Stomach (tissue), 19 donors: ENCODE measurements at places on chromosomes 4 and X.

DNA sequence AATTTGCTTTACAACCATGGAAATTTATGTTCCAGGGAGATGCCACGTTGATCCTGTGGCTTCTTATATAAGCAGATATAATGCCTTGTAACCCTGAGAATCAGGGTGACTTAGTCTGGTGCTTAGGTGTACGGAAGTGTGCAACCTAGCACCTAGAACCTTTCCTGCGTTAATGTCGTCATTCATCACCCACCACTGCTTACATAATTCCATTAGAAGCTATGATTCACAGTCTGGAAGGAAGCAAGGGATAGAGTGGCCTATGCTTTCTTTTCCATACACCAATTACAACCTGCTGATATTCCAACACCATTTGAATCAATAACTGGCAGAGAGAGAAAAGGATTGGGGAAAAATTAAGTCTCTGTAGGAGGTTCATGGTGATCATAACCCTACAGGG lies 17.3 kb upstream of the CXCL8 start:
- no peak for DNase-seq

DNA sequence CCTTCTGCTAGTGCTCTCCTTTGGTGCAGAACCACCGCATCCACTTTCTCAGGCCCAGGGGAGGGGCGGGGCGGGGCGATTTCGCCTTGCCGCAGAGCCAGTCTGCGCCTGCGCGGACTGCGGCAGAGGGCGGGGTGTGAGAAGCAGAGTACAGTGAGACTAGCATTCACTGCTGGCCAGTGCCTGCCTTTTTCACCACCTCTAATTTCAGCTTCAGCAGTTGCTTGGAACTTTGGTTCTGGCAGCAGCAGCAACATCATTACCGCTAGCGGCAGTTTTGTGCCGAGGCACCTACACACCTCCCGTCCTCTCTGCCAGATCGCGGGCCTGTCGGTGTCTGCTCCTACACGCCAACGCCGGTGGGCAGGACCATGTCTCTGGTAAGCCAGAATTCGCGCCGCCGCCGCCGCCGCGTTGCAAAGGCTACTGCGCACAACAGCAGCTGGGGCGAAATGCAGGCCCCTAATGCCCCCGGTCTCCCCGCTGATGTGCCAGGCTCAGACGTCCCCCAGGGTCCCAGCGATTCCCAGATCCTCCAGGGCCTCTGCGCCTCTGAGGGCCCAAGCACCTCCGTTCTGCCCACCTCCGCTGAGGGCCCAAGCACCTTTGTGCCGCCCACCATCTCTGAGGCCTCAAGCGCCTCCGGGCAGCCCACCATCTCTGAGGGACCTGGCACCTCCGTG lies at the start of gene MAGEE1:
TSS of gene MAGEE1 (plus strand) at position 151 of the 683 bp plus-strand sequence. CDS start at position 372, 221 bp downstream.
- peak; percentile 92 for DNase-seq

GRCh38 chr4:32697281-32697814 lies 1977.2 kb downstream of the PCDH7 start:
- no peak for DNase-seq

GRCh38 chr4:8856835-8857621 lies 14.6 kb downstream of the HMX1 start:
- DNase-seq: no peak
